Effector memory CD8-positive, alpha-beta T cell (primary cell): ENCODE measurements at places on chromosomes 3 and 15.

GRCh38 chr15:35724626-35725025 is 178.7 kb upstream of the DPH6 start:
- DNase-seq: no peak

DNA sequence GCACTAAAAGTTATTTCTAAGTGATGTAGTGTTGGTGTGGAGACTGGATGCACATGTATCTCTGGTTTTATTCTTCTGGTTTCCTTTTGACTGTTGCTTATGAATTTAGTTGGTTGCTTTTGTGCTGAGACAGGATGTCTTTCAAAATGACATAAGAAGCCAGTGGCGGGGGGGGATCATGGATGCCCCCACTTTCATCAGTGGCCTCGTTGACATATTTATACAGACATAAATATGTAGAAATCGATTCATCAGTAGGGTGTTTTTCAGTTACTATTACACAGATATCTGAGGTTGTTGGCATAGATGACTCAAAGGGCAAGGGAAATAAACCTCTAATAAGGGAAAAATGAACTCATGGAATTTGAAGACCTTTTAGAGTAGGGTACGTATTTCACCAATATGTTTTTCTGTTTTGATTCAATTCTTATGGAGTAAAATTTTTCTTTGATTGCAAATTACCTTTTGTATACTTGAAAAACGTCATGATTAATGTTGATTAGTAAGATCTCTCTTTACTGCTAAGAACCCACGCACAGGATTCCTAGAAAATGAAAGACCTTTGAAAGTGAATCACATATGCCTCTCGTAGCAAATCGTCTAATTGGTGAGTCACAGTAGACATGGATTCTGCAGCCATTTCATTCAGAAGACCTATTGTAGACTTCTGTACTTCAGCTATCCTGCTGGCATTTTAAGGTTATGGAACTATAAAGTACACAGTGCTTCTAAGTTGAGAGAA is 97.4 kb upstream of the RBMS3 start:
- DNase-seq: no peak

DNA sequence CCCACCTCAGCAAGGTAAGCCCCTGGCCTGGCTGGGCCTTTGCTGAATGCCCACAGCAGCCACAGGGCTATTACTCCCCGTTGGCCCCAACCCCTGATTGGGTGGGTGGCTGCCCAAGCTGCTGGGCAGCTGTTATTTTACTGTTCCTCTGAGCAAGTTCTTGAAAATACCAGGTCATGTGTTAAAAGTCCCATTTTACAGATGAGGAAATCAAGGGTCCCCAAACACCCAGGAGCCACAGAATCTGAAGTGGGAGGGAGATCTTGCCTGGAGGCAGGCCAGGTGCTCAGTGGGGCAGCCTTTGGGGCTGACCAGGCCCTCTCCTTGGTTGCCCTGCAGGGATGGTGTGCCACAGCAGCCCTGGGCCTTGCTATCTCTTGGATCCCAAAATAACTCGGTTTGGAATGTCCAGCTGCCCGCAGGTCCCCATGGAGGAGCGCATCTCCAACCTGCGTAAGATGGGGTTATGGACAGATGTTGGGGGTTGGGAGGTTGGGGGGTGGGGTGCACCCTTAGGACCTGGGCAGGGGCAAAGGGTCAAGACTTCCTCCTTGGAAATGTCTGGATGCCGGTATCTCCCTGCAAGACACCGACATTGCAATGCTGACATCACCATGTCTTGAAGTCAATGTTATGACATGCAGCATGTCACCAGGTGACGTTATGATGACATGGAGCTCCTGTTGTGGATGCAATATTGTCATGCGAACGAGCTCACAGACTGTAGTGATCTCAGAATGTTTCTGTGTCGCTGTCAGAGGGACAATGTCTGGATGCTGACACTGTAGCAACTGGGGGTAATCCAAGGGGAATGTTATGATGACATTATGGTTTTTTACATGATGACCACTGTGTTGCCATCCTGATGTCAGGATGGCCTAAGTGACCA is 13.3 kb upstream of the CSPG4 start:
- DNase-seq: no peak

- no peak for DNase-seq
These were observed 86.6 kb downstream of the HMG20A start for GRCh38 chr15:77507143-77507897.

- no peak for DNase-seq
These were observed 54.7 kb upstream of the CTNNB1 start for GRCh38 chr3:41144631-41145030.

DNA sequence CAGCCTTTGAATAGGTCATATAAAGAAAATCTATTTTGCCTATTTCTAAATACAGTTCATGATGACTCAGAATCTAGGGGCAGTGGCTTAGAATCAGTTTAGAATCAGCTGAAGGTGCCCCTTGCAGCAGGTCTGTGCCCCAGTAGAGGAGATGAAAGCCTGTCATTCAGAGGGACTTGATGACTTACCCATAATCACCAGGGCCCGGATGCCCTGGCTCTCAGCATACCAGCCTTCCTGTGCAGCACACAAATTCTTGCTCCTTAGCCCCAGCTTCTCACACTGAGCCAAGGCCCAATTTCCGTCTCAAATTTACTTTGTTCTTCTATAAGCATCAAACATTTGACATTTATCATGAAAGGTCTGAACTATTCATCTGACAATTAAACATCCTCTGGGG is 83.2 kb upstream of the EOMES start:
- no peak for DNase-seq

GRCh38 chr3:42693530-42693930 is 8.2 kb downstream of the KLHL40 start:
- DNase-seq: no peak

DNA sequence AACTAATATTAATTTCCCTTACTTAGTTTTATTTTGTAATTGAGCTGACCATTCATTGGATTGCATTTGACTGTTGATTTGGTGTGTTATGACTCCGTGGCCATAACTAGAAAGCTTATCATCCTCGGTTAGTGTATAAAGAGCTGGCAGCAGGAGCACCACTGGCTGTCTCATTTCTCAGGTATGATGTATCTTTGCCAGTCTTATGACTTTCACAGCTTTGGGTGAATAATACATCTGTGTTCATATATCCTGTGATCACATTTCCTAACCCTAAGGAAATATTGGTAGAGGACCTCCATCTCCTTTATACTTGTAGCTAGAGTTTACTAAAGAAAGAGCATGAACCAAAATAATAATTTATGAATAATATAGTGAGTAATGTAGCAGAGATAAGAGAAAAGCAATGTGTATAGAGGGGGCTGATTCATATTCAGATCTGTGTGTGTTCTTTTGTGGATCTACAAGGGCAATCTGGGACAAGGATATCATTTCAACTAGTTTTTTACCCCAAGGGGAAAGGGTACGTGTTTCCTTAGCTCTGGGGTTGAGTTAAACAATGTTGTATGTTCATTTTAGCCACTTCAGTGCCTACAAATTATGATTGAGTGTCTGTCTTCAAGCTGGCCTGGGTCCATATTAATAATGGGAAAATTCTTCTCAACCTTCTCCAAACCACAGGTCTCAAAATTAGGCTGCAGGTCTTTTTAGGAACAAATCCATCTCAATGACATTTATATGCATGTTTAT is 901.7 kb downstream of the NTRK3 start:
- no peak for DNase-seq

GRCh38 chr15:67076147-67076843 is 10.9 kb downstream of the SMAD3 start:
- no peak for DNase-seq

DNA sequence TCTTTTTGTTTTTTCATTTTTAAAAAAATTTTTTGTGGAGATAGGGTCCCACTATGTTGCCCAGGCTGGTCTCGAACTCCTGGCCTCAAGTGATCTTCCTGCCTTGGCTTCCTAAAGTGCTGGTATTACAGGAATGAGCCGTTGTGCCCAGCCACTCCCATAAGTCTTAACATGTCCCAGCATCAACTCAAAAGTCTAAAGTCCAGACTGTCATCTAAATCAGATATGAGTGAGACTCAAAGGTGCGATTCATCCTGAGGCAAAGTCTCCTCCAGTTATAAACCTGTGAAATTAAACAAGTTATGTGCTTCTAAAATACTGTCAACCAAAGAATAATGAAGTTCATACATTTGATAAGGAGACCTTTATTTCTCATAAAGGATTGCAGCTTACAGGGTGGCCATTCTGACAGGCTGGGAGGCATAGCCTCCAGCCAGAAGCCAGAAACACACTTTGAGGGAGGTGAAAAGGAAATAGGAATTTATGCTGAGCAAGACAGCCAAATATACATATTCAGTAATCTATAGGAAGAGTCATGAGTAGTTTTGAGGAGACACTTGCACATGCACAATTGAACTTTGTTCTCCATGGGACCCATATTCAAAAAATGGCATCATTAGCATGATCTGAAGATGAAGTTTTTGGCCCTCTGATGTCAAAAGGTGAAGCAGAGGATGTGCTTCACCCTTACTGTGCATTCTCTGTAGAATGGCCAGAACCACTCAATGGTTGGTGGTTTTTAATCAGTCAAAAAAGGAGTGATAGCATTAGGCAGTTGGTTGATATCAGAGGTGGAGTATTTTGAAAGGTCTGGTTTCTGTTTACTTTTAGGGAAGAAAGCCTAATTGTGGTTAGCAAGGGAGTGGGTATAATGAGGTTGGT is 11.0 kb upstream of the ZNF662 start:
- no peak for DNase-seq

- no peak for DNase-seq
These were observed 33.5 kb downstream of the TKT start for GRCh38 chr3:53222183-53222901.

GRCh38 chr3:182261041-182261440 is 532.3 kb upstream of the ATP11B start:
- no peak for DNase-seq

DNA sequence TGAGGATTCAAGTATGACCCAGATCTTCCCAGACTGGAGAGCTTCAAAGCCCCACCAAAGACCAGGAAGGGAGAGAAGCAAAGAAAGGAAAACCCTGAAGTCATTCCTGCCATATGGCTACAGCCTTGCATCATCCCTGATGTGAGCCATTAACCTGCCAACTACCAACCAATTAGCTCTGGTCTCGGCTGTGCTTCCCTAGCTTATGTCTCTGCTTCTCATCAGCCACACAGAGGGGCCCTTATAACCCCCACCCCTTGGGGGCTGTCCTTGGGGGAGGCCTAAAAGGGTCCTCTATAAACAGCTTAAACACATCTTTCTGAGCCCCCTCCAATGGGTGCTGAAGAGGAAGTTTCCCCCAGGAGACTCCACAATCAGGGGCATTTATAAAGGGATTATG is 52.8 kb downstream of the NOX5 start:
- DNase-seq: no peak

- no peak for DNase-seq
These were observed 6.9 kb downstream of the CRBN start for GRCh38 chr3:3172627-3173026.

- no peak for DNase-seq
These were observed 219.7 kb upstream of the COL8A1 start for GRCh38 chr3:99418709-99419108.

GRCh38 chr15:69834761-69835160 is 263.0 kb downstream of the TLE3 start:
- DNase-seq: no peak
